Cortex of kidney (tissue), 1 donor: ENCODE measurements at places on chromosomes 12 and 14.

DNA sequence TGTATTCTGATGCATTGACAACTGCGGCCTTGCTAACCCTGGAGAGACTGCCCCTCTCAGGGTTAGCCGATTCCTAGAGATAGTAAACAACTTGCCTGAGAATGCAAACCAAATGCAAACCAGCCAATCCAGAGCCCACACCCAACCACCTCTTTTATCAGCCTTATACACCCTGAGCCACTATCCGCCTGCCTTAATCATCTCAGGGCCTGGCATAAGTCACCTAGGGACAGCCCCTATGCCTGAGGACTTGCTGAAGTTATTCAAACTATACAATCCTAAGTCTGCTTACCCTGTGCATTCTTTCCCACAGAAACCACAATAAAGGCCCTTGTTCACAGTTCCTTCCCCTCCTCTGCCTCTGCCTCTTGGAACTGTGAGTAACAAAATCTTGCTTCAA, 177.2 kb downstream of the KCNA5 start:
- DNase-seq = no peak

DNA sequence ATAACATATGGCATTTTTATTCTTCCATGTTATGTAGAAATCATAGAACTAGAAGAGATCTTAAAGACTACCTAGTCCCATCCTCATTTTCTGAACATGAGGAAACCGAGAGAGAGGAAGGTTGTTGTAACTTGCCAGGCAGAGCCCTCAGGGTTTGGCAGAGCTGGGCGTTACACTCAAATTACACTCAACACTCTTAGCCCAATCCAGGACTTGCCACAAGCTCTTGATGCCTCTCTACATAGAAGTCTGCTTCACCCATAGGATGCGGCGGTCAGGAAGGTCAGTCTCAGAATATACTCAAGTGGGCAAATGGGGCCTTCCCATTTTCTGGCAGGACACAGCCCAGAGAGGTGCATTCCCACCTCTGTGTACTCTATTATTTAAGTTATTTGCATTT, 208.1 kb downstream of the ZFP36L1 start:
- DNase-seq = no peak

DNA sequence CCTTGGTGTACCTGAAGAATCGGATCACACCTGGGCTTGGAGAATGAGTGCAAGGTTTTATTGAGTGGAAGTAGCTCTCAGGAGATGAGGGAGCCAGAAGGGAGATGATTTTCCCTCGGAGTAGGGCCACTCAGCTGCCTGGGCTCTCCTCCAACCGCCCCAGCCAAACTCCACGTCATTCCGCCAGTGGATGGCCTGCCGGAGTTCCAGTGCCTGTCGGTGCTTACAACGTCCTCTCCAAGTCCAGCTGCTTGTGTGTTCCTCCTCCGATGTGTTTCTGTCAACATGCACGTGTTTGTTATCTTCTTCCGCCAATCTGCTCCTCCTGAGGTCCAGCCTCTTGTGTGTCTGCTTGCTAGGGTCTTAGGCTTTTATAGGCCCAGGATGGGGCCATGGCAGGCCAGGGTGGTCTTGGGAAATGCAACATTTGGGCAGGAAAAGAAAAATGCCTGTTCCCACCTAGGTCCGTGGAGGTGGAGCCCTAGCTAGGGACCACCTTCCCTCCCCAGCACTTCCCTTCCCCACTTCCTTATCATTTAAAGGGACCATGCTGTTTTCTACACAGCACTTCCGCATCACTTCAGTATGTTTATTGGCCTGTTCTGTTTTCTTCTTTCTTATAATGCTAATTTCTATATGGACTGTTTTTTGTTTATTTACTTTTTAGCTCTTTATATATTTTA, 343.2 kb downstream of the PDZRN4 start:
- no peak for DNase-seq

DNA sequence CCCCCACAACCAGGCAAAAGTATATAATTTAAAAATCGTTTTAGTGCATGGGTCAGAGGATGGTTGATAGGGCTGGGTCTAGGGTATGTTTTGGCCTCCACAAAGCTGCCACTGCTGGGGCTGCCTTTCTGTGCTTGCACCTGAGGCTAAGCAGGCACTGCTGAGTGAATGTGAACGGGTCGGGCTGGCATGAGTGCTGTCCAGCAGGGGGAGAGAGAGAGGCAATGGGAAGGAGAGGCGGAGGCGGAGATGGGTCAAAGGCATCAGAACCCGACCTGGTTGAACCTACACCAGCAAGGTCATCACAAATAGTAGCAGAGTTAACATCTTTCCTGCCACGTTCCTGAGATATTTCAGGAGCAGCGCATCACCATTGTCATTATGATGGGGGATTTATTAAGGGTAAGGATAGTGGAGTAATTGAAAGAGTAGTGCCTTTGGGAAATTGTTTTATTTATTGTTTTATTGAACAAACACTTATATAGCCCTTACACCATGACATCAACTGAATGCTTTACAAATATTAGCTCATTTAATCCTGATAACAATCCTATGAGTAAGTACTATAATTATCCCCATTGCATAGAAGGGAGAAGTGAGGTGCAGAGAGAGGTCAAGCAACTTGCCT, 5.8 kb upstream of the NRXN3 start:
- DNase-seq = no peak

DNA sequence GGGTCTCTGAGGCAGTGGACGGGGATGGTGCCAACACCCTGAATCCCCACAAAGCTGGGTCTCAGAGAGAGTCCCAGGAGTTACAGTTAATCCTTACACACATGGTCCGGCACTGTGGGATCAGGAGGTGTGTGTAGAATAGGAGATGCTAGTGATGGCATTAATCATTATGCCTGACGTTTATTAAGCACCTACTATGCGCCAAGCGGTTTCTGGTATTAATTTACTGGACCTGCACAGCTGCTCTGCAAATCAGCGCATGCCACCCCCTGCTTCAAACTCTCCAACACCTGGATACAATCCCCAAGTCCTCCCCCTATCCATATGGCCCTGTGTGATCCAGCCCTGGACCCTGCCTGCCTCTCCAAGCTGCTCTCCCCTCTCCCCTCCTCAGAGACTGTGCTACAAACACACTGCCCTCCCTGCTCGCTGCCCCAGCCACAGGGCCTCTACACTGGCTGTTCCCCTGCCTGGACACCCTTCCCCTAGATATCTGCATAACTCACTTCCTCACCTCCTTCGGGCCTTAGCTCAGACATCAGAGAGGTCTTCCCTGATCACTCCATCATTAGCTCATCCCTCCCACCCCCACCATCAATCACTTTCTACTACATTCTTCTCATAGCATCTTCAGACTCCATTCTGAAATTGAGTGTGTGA, 86.0 kb downstream of the RFLNA start:
- no peak for DNase-seq
